ENCODE measurements at places on chromosomes 6 and 20. TPM values are rescaled to one million over a fixed set of nuclear protein-coding genes. Genes with fewer than 3 reads are reported as not detected.

Gene HLA-DRB1
- 0.24 TPM for total RNA-seq

Gene FILIP1
- not detected for total RNA-seq

Gene OPRL1
- 0.50 TPM for total RNA-seq

Gene EFCAB8
- total RNA-seq, result 0.47 TPM

Gene JPH2
- 14.2 TPM for total RNA-seq

Gene UNC5CL
- total RNA-seq, result 0.50 TPM

Gene BNIP5
- total RNA-seq, result not detected

Gene HCRTR2
- total RNA-seq, result not detected

Gene AHI1
- 13.2 TPM for total RNA-seq

Gene WFDC10B
- not detected for total RNA-seq

Gene ANKRD66
- not detected for total RNA-seq

Gene NR2E1
- 0.24 TPM for total RNA-seq

Gene ATP5F1E
- 75.4 TPM for total RNA-seq

Gene FAM209B
- not detected for total RNA-seq

Gene NFS1
- total RNA-seq, result 28.8 TPM

Gene FAXC
- 7.6 TPM for total RNA-seq

Gene PRR18
- total RNA-seq, result 0.09 TPM

Gene PREP
- total RNA-seq, result 92.9 TPM

Gene LRFN2
- not detected for total RNA-seq

Gene RNF182
- not detected for total RNA-seq

Gene GSTA2
- total RNA-seq, result 0.50 TPM

Gene CGA
- total RNA-seq, result not detected

All from mammary epithelial cell (primary cell).